ENCODE measurements at places on chromosomes 4 and X.

DNA sequence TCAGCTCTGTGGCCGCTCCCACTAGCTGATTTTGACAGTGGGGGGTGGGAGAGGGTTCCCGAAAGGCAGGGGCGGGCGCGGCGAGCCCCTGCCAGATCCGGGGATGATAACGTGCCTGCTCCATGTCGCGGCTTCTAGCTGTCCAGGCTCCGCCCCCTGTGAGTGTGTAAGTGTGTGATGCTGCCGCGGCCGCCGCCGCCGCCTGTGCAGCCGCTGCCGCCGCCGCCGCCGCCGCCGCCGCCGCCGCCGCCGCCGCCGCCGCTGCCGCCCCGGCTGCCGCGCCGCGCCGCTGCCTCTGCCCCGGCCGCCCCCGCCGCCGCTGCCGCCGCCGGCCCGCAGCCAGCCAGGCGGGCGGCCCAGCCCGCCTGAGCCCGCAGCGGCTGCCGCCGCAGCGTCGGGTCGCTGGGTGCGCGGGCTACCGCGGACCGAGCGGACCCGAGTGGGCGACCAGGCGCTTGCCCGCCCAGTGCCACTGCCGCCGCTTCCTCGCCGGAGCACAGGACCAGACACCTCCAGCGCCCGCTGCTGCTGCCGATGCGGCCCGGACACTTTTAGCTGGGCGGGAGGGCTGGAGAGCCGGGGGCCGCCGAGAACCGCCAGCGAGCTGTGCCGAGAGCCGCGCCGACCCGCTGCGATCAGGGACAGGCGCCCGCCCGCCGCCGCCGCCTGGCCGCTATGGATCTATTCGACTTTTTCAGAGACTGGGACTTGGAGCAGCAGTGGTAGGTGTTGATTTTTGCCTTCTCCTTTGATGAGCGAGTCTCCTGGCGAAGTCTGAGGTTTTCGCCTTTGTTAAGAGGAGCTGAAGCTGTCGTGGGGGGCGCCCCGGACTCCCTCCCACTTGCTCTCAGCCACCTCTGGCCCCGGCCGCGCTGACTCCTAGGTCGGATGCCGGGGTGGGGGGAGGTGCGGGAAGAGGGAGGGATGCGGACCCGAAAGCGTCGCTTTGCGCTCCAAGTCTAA is at the start of gene AFF2:
Gene AFF2, plus strand, starts transcription at position 195 of the 963 bp plus-strand sequence. Its CDS starts 481 bp downstream, at position 676.
- DNase-seq, result peak; percentile 0

- peak; percentile 1 for DNase-seq
Observed at GRCh38 chrX:67723580-67724351, 179.9 kb downstream of the AR start.

- DNase-seq, result no peak
Observed at GRCh38 chrX:67105758-67106116, 438.1 kb upstream of the AR start.

GRCh38 chr4:54513741-54514140 is 144.0 kb upstream of the KIT start:
- no peak for DNase-seq

DNA sequence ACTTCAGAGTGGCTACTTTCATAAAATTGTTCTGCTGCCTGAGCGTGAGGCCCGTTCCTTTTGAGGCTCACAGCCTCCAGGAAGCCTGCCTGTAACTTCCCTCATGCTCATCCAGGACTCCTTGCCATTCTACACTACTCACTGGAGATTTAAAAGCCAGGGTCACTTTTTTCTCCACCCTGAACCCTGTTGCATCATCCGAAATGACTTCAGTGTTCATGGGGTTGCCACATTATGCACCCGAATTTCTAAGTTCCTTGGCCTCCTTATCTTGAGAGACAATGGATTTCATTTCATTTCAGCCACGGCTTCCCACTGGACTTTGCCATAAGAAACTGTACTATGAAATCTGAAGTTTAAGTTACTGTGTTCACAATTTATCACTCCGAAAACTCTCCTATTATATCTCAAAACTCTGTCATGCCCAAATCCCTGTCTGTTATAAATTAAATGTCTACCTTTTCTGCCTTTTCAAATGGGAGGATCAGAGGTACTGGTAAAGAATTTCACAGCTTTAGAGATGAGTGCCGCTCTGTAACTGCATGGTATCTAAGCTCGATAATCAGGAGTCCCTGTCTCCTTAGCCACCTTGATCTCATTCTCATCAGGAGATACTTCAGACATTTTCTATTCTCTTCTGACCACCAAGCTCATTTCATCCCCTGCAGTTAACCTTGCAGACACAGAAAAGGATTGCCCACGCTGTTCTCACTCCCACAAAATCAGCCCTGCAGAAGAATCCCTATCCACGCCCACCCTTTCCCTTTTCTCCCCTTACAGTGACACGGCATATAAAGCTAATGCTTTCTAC is 59.9 kb downstream of the TRIML1 start:
- DNase-seq, result no peak

DNA sequence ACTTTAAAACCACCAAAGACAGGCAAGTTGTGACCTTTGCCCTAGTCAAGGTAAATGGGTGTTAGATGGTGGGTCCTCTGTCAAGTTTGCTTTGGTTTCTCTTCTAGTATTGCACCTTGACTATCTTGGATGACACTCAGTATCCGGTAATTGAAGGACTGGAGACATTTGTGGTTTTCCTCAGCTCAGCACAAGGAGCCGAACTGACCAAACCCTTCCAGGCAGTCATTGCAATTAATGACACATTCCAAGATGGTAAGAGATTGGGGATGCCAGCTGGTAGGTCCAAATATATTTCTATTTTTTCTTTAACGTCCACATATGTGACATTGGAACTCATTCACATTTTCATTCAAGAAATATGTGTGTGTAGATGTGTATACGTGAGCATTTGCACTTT is 69.3 kb upstream of the ANXA3 start:
- DNase-seq, result no peak

- peak; percentile 24 for DNase-seq
Observed at GRCh38 chrX:139932073-139932900, 566 bp downstream of the ATP11C start.

GRCh38 chr4:3517731-3518510 is 14.3 kb downstream of the LRPAP1 start:
- no peak for DNase-seq

- DNase-seq, result peak; percentile 73
Observed at GRCh38 chr4:144894573-144894972, 203.4 kb downstream of the ANAPC10 start.

- DNase-seq, result no peak
Observed at GRCh38 chr4:101031971-101032370, 315.4 kb downstream of the PPP3CA start.

DNA sequence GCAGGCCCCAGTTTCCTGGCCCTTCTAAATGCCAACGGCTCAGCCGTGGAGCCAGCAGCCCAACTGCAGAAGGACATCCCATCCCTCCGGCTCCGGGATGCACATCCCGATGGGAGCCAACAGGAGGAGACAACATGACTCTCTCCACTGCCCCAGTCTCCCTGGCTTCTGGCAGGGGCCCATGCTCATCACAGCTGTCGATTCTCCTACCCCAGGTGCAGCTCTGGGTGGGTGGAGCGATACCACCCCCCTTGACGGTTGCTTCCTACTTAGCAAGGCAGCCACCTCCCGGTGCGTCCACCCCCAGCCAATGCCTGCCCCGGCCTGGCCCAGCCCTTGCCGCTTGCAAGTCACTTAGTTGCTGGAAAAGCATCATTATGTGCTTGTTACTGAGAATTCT is 19.5 kb downstream of the ZNF275 start:
- DNase-seq, result no peak

DNA sequence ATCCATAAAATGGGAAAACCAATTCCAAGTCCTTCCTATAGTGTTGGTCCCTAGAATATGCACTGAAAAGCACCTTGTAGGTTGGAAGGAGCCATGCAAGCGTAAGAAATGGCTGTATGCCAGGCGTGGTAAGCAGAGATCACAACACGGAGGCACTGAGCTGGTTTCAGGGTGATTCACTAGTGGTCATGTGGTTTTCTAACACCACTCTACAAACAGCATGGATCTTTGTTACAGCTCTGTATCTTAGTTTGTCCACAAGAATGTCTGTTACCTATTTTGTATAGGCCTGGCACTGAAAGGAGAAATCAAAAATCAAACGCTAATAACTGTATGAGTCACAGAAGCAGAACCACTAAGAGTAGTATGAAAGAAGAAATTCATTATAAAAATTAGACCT is 71.9 kb downstream of the MAGEB17 start:
- DNase-seq, result peak; percentile 9

DNA sequence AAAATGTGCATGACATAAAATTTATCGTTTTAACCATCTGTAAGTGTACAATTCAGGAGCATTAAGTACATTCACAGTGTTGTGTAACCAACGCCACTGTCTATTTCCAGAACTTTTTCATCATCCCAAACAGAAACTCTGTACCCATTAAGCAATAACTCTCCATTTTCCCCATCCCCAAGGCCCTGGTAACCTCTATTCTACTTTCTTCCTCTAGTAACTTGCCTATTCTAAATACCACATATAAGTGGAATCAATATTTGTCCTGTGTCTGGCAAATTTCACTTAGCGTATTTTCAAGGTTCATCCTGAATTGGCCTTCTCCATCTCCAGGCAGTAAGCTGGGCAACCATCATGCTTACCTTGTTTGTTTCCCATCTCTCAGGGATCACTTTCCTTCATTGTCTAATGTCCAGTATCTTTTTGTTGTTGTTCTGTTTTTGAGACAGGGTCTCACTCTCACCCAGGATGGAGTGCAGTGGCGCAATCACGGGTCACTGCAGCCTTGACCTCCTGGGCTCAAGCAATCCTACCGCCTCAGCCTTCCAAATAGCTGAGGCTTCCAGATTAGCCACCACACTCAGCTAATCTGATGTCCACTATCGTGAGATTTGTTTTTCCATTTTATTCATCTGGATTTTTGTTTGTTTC is 17.7 kb upstream of the GRIPAP1 start:
- DNase-seq, result peak; percentile 3

- no peak for DNase-seq
Observed at GRCh38 chr4:165343353-165344191, 16.1 kb downstream of the MSMO1 start.

DNA sequence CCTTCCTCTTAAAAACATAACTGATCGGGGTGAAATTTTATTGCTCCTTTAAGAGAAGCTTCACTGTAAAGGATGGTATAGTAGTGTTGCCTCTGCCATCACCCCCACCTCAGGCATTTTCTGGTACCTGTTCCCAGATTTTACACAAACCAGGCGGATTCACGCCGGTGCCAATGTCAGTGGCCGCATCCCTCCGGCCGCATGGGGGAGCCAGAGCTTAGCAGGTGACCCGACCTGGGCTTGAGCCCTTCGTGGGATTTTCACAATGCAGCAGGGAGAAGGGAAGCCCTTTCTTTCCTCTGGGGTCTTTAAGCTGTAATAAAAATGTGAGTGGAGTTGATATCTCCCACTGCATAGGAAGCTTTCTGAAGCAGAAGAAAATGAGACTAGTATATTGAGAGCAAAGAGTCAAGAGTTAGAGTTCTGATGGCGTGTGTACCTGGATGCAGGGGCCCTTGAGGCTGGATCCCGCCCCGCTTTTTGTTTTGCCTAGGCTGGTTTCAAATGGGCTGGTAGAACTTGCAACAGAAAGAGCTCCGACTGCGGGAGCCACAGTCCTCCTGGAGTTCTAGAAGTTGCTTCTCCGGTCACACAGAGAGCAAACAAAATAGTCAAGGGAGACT is 59.4 kb downstream of the POLR2B start:
- peak; percentile 40 for DNase-seq

GRCh38 chr4:37001688-37002436 is 242.7 kb upstream of the NWD2 start:
- no peak for DNase-seq

GRCh38 chr4:15836362-15836761 is 58.2 kb downstream of the CD38 start:
- no peak for DNase-seq

DNA sequence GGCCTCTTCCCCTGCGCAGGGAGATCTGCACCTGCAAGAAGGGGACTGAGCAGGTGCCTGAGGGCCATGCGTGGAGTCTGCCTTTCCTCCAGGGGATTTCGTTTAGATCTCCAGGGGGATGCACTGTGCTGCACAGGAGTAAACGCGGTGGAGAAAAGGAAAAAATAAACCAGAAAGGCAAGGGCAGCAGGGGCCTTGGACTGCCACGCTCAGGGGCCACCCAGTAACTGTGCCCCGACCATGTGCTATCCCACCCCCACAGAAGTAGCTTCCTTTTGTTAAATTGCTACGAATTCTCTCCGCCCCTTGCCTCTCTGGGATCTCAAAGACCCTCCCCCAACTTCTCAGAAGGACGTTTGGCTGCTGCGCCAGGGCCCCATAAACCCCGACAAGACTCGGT is 17.2 kb upstream of the HMX1 start:
- DNase-seq, result no peak

DNA sequence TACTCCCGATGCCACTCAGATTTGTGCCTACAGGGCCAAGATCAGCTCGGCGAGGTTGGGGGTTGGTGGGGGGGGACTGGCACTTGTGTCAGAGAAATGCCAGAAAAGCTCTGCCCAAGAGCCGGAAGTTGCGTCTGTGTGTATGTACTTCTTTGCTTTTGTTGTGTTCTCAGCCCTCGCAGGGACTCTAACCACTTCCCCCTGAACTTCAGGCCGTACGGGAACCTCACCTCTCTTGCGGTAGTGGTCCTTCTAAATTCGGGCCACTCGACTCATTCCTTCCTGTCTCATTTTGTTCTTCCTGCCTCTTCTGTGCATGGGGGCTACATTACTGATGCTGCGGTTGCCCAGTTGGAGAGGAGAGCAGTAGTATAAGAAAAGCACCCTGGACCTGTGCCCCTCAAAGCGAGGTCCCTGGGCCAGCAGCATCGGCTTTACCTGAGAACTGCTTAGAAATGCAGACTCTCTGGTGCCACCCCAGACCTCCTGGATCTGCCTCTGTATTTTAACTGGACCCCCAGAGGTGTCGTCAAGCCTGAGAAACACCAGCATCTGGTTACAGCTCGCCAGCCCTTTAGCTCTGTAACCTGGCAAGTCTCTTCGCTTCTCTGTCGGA is 146.3 kb upstream of the RPS6KA3 start:
- no peak for DNase-seq

- DNase-seq, result peak; percentile 76
Observed at GRCh38 chr4:125750828-125751466, 436.2 kb downstream of the FAT4 start.

GRCh38 chr4:162356181-162356580 is 192.4 kb upstream of the FSTL5 start:
- no peak for DNase-seq

DNA sequence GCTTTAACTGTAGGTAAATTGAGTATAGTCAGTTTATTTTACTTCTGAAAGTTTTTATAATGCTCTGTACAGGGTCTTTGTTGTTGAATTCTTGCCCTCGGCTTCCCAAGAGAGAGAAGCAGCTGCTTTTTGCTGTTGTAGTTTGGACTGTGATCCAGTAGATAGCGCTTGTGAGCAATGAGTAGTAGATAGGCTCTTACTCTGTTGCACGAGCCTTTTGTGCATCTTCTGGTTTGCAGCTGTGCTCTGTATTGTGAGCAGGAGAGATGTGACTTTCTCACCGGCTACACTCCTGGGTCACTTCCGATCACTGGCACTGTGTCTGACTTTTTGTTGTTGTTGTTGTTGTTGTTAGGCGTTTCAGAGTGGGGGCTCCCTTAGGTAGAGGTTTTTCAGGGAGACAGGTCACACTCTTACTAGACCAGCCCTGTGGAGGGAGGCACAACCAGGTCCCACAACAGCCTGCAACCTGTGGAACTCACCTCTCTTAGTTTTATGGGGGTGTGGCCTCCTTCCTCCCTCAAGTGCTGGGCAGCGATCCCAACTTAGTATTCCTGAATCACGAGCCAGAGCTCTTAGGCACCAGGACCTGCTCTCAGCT is 822.1 kb upstream of the GALNTL6 start:
- no peak for DNase-seq

Data from fibroblast of gingiva (primary cell).